NCI-H774 (cell line): ENCODE measurements at places on chromosomes 7 and 10.

- no peak for DNase-seq
Observed at GRCh38 chr10:48487244-48487643, 117.6 kb downstream of the ARHGAP22 start.

DNA sequence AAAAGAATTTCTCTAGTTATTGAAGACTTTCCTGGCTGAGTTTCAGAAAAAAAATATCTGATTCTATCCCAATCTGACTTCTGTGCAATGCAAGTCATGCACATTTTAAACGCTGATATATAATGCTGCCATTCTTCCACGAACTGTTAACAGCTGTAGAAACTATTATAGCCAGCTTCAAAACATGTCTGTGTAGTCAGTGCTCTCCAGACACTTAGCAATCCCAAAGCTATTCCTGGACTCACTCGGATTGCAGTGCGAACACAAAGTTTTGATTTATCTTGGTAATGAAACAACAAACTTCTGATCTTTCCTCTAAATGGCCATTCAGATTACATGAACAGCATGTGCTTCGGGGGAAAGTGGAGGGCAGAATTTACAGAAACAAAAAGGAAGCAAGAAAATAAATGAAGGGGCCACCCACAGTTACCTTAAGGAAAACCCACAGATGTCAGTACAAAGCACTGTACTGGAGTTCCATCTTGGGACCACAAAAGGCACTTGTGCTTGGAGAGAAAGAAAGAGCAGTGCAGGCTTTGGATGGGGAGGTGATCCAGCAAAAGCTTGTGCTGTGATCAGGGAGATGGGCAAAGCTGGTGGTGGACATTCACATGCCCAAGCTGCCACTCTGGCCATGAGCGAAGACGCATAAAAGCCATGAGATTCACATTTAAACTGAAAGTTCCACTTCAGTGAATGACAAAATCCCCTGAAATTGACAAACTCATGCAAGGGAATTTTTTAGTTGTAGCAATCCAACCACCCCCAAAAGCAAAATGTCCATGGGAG lies 32.1 kb upstream of the ADO start:
- no peak for DNase-seq

DNA sequence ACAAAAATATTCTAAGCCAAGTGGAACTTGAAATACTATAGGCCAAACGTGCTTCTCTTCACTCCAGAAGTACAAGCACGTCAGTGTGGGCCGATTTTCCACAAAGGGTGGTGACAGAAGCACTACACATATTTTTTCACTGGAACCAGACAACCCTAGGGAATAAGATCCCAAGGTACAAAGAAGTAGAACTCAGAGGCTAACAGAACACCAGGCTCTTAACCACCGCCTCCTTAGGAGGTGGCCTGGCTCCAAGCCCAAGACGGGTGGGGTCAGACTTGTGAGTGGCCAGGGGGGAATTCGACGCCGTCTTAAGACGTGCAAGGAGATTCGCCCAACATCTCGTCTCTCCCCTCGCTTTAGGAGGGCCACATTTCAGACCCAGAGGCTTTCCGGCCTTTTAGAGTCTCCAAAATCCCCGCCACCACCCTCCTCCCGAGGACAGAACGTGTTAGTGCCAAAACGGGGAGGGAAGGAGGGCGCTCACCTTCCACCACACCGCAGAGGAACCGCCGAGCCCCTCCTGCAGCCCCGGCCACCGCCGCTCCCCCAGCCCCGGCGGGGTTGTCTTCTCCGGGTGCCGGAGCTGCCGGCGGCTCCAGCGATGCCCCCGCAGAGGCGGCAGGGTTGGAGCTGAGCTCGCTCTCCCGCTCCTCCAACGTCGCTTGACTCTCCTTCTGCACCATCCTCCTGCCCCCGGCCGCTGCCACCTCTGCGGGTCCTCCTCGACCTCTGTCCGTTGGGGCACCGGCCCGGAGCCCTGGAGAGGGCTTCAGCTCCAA lies 716 bp downstream of the OGA start:
- DNase-seq = no peak

GRCh38 chr7:102079140-102080018 lies 207.3 kb upstream of the SH2B2 start:
- DNase-seq = no peak

- no peak for DNase-seq
Observed at GRCh38 chr10:132458586-132459300, 61.7 kb downstream of the PWWP2B start.

DNA sequence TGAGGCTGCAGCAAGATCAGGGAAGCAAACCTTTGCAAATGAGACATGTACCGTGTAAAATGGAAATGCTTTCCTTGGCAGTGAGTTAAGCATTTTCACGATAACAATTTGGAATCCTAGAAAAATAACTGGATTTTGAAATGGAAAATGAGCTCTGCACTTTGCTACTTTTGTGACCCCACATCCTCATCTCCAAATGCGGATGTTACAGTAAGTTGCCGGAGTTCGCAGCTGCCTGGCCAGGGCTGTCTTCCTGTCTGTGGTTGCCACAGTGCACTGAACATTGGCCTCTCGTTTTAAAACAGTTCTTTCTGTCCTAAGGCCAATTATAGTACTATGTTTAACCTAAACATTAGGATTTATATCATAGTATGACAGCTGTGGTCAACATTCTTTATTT lies 136.2 kb upstream of the FZD8 start:
- no peak for DNase-seq
